ENCODE measurements at places on chromosomes 13 and 19.

GRCh38 chr19:31438401-31439269 is 89.4 kb upstream of the TSHZ3 start:
- DNase-seq: no peak

- no peak for DNase-seq
Measured at GRCh38 chr19:6126335-6126974, 9.0 kb upstream of the ACSBG2 start.

DNA sequence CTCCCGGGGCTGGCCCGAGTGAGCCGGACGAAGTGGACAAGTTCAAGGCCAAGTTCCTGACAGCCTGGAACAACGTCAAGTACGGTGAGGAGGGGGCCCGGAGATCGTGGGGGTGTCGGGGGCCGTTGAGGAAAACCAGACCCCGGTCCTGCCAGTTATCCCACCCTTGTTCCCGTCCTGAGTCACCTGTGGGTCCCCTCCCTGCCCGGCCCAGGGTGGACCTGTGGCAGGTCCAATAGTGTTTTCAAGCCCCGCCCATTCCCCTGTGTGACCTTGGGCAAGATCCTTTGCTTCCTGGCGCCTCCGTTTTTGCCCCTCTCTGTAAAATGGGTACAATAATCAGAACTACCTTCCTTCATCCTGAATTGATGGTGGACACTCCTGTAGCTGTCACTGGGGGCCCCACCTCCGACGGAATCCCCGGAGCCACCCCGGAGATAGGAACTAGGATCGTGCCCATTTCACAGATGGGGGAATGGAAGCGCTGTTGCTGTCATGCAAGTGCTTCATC is 593 bp downstream of the ATG4D start:
- DNase-seq: peak; percentile 61

DNA sequence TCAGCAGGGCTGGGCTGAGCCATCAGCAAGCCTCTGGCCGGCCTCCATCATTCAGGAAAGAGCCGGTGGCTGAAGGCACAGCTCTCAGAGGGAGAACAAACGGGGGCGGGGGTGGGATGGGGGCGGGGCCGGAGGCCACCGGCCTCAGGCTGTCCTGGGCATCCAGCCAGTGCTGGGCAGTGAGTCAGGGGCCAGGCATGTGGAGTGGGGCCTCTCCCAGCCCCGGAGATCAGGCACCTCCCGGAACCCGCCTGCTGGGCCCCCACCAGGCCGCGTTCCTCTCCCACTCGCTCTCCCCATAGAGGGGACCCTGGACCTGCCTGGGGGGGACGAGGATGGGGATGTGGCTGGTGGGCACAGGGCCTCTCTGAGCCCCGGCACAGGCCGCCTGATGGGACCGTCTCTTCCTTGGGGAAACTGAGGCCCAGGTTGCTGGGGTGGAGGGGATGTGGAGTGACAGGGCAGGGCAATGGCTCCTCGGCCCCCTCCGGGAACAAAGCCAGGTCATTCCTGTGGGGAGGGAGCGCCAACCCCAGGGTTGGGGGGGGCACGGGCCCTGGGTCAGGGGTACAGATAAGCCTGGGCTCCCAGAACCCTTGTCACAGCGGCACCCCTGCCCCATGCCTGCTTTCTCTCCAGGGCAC is 12.9 kb downstream of the SPC24 start:
- DNase-seq: peak; percentile 92

DNA sequence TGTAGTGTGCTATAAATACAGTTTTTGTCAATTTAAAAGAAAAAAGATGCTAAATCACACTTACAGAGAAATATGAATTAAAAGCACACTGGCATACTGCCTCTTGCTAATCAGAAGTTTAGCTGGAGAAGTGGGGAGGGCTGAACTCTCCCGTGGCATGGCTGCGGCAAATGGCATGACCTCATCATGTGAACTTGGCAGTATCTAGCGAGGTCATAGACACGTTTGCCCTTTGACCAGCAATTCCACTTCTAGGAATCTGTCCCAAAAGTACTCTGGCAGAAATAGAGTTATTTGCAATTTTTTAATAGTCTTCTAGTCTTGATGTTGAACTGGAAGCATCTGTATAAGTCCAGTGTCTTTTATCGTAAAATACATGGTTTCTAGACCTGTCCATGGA is 42.0 kb upstream of the MCF2L start:
- no peak for DNase-seq

DNA sequence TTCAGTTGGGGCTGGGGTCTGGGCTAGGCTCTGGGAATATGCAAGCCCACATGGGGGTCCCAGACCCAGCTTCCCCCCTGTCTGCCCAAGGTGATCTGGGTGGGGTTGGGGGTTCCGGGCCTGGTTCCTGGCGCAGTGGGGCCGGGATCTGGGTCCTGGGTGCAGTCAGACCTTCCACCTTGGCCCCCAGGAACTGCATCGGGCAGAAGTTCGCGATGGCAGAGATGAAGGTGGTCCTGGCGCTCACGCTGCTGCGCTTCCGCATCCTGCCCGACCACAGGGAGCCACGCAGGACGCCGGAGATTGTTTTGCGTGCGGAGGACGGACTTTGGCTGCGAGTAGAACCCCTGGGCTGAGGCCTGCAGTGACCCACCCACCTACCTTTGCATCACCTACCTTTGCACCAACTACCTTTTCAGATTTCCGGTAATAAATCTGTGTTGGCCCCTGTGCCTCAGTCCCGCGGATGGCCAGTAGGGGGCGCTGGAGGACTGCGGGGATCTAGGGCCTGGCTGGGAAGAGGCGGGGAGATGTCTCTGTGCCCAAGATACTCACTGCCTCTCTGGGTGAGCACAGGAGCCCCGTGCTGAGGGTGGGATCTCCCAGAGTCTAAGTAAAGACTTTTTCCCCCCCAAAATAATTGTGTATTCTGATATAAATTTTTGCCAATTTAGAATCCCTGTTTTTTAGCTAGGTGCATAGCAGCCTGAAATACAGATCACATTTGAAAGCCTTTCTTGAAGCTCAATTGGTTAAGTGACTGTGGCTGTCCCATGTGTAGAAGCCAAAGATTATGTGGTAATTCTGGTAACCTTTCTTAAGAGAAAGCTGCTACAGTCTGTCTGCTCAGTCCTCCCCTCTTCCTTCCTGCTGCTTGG is 11.5 kb upstream of the CYP4F3 start:
- DNase-seq: peak; percentile 91
